Natural killer cell (primary cell): ENCODE measurements at places on chromosomes 11 and 22.

DNA sequence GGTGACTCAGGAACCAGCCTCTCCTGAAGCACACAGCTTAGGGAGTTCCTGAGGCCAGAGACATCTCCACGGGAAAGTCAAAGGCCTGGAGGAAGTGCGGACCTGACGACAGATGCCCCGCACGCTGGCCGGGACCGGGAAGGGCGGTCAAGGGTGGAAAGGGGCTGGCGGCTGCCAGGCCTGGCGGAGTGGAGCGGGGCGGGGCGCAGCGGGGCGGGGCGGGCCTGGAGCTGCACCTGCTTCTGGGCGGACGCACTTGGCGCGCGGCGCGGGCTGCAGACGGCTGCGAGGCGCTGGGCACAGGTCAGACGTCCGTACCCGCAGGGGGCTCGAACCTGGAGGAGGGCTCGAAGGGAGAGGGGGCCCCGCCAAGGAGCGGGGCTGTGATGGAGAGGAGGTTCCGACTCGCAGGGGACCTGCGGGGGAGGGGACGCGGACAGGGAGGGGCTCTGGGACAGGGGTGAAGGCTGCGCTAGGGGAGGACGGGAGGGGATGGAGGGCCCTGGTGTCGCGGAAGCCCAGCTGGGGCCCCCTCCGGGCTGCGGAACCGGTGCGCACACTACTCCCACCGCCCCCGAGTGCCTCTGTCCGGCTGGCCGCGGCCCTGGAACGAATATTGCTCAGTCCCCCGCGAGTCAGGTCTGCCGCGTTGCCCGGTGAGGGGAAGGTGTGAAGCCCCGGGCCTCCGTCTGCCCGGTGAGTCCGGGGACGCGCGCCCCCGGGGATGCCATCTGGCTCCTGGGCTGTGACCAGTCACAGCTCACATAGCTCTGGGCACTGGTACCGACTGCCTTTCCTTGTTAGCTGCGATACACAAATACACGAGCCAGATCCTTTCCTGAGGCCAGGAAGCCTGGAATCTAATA lies at the start of gene TMEM45B:
TSS of gene TMEM45B (plus strand) at position 253 of the 866 bp plus-strand sequence. CDS start 36,635 bp downstream, outside the sequence.
- peak; percentile 27 for DNase-seq

- DNase-seq = no peak
These were observed 15.6 kb upstream of the LYVE1 start for GRCh38 chr11:10584071-10584501.

GRCh38 chr11:8095806-8096522 lies 15.0 kb downstream of the TUB start:
- no peak for DNase-seq

DNA sequence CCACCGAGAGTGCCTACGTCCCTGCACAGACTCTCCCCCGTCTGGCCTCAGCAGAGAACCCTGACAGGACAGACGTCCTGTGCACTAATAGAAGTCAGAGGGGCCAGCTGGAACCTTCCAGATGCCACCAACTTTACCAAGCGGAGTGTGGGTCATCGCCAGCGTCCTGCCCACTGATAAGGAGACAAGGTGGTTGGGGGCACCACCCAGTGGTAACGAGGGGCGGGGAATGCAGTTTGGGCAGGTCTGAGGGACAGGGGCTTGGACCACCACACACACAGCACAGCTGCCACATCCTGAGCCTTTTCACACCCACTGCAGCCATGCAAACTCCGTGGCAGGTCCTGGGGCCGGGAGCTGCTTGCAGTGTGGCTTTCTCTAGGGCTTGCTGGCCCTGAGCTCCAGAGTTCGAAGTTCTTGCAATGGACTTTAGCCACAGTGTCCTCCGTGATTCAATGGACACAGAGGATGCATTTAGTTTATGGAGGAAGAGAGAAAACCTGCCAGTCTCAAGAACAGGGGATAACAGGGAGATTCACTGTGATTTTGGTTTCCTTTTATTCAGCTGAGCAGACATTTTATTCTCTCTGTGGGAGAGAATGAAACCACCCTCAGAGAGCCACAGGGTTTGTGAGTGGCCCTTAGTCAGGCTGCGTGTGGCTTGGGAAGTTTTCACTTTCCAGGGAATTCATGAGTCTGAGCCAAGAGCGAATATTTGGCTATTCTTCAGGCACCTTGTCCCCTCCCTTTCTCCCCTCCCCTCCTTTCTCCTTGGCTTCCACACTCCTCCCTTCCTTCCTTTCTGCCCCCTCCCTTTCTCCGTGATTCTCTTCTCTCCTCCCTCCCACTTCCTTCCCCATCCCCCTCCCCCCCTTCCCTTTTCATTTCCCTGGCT lies 13.1 kb downstream of the MRGPRG start:
- peak; percentile 28 for DNase-seq
